ENCODE measurements at places on chromosomes 5 and 9. TPM values are rescaled to one million over a fixed set of nuclear protein-coding genes. Genes with fewer than 3 reads are reported as not detected.

DNA sequence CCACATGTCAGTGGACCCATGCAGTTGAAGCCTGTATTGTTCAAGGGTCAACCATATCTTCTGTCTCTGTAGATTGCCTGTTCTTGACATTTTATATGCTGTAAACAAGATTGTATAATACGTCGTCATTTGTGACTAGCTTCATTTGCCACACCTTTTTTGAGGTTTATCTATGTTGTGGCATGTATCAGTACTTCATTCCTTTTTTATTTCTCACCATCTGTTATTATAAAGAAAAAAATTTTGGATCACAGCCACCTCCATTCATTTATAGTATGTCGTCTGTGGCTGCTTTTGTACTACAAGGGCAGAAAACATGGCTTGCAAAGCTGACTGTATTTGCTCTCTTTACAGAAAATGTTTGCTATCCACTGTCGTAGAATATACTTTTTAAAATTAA, 72.4 kb downstream of the TEK start:
- peak; percentile 97 for DNase-seq

DNA sequence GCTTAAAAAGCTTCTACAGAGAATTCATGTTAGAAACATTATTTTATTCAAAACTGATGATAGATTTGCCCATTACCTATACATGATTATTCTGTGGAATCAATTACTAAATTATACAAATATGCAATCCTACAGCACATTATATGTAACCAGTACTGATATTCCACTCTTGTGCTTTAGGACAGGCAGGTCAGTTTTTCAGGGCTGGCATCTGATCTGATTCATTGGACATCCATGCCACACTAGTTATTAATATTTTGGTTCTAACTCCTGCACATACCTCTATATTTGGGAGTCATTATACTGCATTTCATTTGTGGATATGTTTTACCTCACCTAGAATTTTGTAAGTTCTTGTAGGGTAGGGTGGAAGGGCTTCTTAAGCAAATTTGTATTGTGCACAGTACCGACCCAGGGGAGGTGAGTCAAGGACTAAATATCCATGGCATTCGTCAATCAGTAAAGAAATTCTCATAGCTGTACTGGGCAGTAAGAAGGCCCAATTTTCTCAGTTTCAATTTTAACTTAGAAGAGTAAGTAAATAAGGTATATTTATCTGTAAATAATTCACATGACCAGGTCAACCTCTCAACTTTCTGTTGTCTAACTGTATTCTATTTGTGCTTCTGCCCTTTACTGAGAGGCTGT, 33.5 kb downstream of the ELOVL7 start:
- peak; percentile 61 for DNase-seq

DNA sequence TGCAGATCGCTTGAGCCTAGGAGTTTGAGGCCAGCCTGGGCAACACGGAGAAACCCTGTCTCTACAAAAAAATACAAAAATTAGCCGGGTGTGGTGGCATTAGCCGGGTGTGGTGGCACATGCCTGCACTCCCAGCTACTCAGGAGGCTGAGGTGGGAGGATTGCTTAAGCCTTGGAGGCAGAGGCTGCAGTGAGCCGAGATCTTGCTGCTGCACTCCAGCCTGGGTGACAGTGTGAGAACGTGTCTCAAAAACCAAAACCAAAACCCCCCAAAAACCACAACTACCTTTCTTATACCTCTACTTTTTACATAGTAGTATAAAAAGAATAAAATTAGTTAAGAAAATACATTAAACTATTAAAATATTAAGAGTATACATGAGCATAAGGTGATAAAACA, 121.2 kb downstream of the RAPGEF6 start:
- DNase-seq: no peak

DNA sequence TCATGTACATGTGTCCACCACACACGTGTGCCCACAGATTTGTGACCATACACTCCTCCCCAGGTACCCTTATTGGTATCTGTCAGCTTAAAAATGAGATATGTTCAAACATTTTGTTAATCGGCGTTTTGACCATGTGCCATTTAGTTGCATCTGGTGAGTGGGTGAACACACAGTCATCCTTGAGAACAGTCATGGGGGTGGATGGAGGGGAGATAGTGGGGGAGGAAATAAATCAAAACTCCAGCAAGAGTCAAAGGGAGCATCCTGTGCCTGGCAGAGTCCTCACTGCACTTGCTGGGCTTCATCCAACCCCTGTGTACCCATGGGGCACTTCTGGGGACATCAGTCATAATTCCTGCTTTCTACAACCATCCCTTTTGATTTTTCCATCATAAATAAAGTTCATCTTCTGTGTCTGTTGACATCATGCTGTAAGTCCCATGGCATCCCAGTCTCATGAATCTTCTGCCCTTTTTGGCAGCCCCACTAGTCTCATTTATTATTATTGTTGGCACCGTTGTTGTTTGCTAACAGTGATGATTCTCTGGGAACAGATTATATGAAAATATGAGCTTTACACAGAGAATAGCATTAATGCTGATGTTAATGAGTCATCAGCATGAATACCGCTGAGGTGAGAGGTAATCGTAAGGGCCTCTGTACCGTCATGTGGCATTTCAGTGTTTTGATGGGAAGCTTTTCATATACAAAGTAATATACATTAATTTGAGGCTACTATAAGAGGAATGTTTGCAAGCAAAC, 24.4 kb upstream of the CLK4 start:
- DNase-seq: peak; percentile 74

DNA sequence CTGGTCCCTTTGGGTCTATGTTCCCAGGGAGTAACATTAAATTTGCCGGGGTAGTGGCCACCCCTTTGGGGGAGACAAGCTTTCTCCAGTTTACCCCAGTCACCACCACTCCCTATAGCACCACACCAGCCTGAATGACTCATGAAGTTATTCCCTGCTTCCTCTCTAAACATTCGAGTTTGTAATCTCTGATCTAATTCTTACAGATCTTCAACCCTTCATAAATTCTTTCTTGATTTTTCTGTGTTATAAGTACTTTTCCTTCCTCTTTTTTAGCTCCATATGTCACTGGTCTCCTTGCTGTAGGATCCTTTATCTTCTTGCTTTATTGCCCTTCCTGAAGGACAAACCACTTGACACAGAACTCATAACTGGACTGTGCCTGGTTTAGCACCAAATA, 55.6 kb downstream of the GNA14 start:
- no peak for DNase-seq

- no peak for DNase-seq
Observed at GRCh38 chr9:113600871-113601614, 137.5 kb downstream of the RGS3 start.

DNA sequence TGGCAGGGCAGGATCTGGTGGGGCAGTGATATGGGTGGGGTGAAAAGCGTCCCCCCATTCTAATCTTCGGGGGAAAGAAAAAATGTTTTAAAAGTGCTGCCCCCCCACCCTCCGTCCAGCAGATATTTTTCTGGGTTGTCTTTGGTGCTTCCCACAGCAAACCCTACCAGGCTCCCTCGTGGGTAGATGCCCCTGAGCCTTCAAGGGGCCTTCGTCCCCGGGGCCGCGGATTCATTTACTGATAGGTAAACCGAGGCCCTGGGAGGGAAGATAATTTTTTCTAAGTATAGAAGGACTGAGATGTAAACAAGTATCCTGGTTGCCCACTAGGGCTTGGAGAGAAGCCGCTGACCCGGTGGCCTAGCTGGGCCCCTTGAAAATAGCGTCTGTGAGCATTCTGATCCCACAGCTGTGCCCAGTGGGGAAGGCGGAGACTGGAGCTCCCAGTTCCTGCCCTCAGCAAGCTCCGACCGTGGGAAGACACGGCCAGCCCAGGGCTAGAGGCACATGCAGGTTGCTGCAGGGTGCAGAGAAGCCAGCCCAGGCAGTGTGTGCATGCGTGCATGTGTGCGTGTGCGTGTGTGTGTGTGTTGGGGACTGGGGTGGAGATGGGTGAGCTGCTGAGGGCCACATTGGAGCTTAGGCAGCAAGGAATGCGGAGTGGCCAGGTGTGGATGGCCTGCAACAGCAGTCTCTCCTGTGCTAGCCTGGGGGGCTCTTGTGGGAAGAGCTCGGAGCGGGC, 6.0 kb upstream of the RXRA start:
- DNase-seq: no peak

GRCh38 chr5:5078009-5078897, 61.9 kb upstream of the ADAMTS16 start:
- peak; percentile 35 for DNase-seq

DNA sequence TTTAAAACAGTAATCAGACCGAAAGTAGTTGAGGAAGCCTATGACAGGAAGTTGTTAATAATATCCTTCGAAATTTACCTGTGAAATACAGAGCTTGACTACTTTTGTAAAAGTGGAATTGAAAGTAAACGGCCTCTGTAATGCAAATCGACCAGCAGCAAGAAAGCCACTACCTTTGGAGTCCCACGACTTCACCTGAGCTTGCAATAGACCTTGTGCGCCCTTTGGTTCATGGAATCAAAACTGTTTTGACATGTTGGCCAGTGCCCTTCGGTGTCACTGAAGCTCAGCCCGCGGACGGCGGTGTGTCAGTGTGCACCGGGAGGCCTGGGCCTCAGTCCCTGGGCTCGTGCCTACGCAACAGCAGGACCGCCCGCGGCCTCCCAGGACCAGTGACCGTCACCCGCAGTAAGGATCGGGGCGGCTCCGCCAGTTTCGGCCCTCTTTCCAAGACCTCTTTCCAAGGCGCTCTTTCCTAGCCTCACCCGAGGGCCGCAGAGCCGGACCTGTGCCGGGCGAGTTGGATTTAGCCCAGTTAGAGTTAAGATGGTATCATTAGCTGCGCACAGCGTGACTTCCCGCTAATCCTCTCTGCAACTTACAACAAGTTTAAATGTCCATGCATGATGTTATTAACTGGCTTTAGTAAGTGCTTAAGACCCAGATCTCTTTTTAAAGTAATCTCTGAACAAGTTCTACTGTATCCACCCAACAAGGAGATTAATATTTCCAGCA, 223.3 kb downstream of the MEF2C start:
- no peak for DNase-seq

GRCh38 chr5:135966165-135966564, 11.4 kb upstream of the LECT2 start:
- DNase-seq: no peak

GRCh38 chr5:122202952-122203351, 73.6 kb downstream of the ZNF474 start:
- no peak for DNase-seq

GRCh38 chr9:119334745-119335144, 34.5 kb downstream of the BRINP1 start:
- DNase-seq: no peak

- peak; percentile 48 for DNase-seq
Observed at GRCh38 chr5:103364074-103364473, 105.5 kb downstream of the MACIR start.

- DNase-seq: no peak
Observed at GRCh38 chr5:106163233-106163632, 1507.5 kb downstream of the EFNA5 start.

DNA sequence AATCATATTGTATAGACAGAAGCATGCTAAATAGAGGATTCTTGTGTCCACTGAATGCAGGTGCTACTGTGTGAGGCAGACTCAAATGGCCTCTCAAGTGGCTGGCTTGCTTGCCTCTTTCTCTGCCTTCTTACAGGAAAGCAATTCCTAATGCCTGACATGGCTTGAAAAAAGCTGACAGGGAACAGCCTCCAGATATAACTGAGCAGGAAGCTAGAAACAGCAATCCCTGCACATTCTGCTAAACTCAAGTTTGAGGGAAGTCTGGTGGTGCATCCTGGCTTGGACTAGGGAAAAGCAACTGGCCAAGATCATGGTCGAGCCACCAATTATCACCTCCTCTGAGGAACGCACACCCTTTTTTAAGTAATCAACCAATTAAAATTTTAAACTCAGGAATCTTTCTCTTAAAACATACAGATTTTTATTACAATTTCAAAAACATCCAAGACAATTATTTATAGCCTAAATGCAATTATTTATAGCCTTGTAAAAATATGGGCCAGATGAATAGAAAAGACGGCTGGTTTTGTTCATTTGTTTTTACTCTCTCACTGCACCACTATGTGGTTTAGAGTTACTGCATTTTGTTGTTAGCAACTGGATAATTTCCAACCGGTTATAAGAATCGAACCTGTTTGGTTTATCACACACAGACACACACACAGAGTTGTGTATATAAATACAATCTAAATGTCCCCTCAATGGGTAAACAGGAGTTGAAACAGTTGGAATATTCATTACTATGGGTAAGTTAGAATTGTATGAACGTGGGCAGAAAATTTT, 290.9 kb upstream of the ANKRD55 start:
- peak; percentile 27 for DNase-seq

DNA sequence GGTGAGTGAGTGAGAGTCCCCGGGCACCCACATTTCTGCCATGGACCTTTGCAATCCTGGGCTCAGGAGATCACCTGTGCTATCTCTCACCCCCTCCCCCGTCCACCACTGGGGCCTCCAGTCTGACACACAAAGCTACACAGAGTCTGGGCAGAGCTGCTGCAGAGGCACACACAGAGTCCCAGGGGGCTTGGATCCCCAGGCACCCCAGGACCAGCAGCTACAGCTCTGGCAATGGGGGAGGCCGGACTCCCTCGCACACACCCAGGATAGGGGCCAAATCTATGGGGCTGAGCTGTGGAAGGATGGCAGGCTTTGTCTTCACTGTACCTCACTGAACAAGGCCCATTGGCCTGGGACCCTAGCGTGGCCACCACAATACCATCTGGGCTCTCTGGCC, 328.8 kb downstream of the MAN2A1 start:
- no peak for DNase-seq

DNA sequence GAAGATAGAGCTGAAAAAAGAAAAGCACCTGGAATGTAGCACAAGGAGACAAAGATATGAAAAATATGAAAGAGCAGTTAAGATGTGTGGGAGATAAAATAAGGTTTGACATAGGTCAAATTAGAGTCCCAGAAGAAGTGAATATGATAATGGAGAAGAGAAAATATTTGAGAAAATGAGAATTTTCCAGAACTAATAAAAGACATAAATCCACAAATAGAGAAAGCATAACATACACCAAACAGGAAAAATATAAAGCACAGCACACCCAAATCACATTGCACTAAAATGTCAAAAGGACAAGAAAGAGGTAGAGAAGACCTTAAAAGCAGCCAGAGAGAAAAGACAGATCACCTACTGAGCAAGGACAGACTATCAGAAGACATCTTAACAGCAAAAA, 43.4 kb downstream of the IPPK start:
- DNase-seq: no peak

- no peak for DNase-seq
Observed at GRCh38 chr9:127976498-127976897, 4.3 kb downstream of the EEIG1 start.

DNA sequence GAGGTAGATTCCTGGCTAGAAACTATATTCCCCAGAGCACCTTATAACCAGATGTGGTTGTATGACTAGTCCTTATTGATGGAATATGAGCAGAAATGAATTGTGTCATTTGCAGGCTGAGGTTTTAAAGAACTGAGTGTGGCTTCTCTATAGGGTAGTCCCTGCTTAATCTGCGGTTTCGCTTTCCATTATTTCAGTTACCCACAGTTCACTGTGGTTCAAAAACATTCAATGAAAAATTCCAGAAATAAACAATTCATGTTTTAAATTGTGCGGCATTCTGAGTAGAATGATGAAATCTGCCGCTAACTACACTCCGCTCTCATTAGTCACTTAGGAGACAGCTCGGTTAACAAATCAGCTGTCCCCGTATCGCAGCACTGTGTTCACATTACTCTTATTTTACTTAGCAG, 65.1 kb downstream of the ANKRD55 start:
- DNase-seq: no peak

SAPCD2 gene
- total RNA-seq: 1.2 TPM

PCAT7 gene
- total RNA-seq: not detected

NR6A1 gene
- total RNA-seq: 2.9 TPM

COQ4 gene
- 28.8 TPM for total RNA-seq

UNC5A gene
- total RNA-seq: not detected

INSYN2B gene
- not detected for total RNA-seq

ANKRD18B gene
- total RNA-seq: 6.0 TPM

NFIB gene
- total RNA-seq: 11.9 TPM

CTSL gene
- 161 TPM for total RNA-seq

SLC28A3 gene
- total RNA-seq: 15.0 TPM

HNRNPA0 gene
- 22.1 TPM for total RNA-seq

IFNA2 gene
- not detected for total RNA-seq

Measured in bronchial epithelial cell (primary cell).